Stimulated activated CD4-positive, alpha-beta T cell treated with anti-CD3 and anti-CD28 coated beads, Interleukin-4, amount 100 ng/mL, for 24 hours (primary cell): ENCODE measurements at places on chromosomes 1 and 21.

DNA sequence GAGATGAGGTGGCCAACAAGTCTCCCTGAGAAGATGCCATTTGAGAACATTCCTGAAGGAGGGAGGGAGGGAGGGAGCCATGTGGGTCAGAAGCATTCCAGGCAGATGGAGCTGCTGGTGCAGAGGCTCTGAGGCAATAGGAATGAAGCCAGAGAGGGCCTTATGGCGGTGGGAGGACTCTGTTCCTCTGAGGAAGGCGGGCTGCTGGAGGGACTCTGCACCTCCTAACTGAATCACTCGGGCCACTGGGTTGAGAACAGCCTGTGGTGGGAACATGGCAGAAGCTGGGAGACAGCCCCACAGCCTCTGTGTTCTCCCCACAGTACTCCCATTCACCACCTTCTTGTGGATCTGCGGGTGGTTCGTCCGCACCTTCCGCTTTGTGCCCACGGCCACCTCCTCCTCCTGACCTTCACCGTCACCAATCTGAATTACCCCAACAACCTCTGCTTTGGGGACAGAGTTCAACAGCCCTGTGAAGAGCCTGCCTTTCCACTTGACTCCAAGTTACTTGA, 2.4 kb upstream of the TMEM125 start:
- DNase-seq: no peak

DNA sequence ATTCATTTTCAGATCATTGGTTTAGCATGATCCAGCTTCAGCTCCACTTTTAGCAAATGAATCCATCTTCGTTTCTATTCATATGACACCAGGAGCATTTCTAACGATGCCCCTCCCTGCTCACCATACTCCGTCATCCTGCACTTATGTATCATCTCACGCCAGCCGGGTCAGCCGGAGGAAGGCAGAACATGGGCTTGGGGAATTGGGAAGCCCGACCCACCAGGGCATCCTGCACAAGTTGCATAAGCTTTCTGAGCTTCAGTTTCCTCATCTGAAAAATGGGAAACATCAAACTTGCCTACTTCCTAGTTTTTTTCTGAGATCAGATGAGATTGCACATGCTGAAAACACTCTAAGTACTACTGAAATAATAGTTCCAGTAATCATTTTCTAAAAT, 194.7 kb downstream of the AK5 start:
- no peak for DNase-seq

DNA sequence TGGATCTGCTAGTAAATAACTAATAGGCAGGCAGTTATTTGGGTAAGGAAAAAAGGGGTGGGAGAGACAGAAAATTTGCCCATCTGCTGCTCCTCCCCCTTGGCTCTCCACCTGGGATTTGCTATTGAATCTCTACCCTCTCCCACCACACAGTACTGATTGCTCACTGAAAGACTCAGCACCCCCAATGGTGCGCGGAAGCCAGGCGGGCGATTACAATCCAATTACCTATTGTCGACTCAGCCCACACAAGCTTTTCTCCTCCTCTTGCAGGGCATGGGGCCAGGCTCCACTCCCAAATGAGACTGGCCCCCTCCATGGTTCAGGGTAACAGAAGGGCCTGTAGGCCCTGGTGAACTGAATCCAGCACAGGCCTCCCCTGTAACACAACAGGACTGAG, 2.7 kb upstream of the HMGN2 start:
- DNase-seq: no peak

DNA sequence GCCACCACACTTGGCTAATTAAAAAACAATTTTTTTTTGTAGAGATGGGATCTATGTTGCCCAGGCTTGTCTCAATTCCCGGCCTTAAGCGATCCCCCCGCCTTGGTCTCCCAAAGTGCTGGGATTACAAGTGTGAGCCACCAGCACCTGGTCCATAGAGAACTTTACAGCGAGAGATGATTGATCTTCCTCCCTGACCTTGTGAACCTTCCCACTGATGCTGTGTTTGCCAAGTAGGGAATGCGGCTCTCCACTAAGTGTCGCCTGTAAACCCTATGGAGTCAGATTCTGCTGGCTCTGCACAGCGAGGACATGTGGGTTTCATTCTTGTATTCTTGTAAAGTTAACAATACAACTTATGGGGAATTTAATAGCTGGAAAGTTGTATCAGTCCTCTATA, 81.3 kb upstream of the LYST start:
- no peak for DNase-seq

- DNase-seq: no peak
Measured at GRCh38 chr1:232293361-232293760, 336.6 kb downstream of the SIPA1L2 start.

GRCh38 chr1:102897557-102897956, 210.8 kb downstream of the COL11A1 start:
- no peak for DNase-seq

DNA sequence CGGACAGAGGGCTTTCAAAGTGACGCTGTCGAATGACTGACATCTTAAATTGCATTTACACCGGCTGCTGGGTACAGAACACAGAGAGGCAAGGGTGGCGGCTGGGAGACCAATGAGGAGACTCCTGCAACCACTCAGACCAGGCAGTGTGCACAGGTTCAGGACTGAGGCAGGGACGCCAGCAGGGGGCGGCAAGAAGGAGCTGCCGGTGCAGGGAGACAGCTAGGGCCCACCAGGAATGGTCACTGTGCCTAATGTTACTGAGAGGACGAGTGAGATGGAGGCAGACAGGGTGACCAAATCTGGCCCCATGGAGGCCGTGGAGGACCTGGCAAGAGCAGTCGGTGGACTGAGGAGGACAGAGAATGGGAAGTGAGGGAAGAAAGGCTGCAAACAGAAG, 23.5 kb downstream of the GLIS1 start:
- DNase-seq: no peak
